ENCODE measurements at places on chromosomes 1 and 21.

- no peak overlapping the region for H3K27ac ChIP-seq
- no peaks in the 10 kb centered on the region for H3K4me1 ChIP-seq
- H3K4me3 ChIP-seq: no peak overlapping the region
- no peak for DNase-seq
- no peaks in the 10 kb centered on the region for H3K36me3 ChIP-seq
Observed at GRCh38 chr1:177091040-177091439, 73.5 kb downstream of the ASTN1 start.

DNA sequence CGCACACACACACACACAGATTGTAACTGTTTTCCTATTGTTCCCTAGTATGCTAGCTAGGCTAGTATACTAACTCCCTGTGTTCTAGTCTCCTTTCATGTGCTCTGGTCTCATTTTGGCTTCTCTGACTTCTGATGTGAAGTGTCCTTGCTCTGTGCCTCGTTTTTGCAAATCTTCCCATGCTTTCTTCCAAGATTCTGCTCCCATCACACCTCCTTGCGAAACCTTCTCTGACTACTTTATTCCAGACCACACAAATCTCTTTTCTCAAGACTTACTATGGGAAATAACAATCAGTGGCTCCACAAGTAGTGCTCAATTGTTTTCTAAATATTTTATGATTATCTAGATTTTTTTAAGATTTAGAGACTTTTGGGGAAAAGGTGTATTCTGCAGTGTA, 10.3 kb downstream of the PRRX1 start:
- peaks cover 4% of the 10 kb centered on the region for H3K27me3 ChIP-seq
- no peak for DNase-seq
- no peaks in the 10 kb centered on the region for H3K36me3 ChIP-seq
- H3K4me3 ChIP-seq: no peak overlapping the region
- no peak overlapping the region for H3K27ac ChIP-seq
- no peaks in the 10 kb centered on the region for H3K4me1 ChIP-seq

DNA sequence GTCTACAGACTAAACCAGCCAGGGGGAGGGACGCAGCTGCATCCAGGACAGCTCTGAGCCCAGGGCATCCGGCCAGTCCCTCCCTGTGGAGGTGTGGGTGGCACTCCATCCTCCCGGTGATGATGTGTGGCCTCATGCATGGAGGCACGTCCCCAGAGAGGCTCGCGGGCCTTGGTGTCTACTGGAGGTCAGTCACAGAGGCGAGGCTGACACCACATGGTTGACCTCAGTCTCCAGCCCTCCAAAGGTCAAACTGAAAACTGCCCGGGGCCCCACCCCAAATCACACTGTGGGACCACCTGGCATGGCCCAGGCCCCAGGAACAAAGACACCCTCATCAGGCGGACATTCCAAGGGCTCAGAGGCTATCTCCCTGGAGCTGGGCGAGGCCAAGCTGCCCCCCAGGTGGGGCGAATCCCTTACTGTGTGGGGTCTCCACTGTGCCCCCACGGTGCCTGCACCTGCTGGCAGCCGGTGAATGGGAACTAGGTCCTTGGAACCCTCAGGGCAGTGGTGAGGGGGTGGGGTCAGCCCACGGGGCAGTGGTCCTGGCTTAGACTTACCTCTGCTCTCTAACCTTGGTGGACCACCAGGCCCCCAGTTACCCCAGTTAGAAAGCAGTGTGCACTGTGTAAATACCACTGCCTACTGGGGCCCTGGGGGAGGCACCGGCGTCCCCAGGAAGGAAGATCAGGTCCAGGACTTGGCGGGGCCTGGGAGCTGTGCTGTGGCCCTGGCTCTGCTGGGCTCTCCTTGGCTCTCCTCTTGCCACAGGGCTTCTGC, 49.1 kb downstream of the TRPM2 start:
- H3K4me3 ChIP-seq: no peak overlapping the region
- no peak for DNase-seq
- H3K27ac ChIP-seq: no peak overlapping the region
- no peaks in the 10 kb centered on the region for H3K27me3 ChIP-seq
- no peaks in the 10 kb centered on the region for H3K4me1 ChIP-seq

DNA sequence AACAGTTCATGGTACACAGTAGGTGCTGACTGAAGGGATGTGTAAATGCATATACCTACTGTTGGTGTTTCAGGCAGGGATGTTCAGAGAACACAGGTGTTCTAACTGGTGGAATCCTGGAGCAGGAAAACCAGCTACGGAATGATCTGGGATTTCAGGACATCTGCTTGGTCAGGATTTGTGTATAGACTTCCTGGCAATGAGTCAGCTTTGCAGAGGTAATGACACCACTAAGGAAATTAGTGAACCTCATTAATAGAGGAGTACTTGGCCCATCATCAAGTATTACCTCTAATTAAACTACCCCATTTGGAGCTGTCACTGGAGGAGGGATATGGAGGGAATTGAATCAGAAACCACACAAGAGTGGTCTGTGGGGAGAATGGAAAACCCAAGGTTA, 7.3 kb downstream of the MRPL37 start:
- no peaks in the 10 kb centered on the region for H3K4me1 ChIP-seq
- H3K4me3 ChIP-seq: no peak overlapping the region
- H3K27ac ChIP-seq: no peak overlapping the region
- H3K27me3 ChIP-seq: no peaks in the 10 kb centered on the region
- H3K36me3 ChIP-seq: peaks cover 71% of the 10 kb centered on the region

DNA sequence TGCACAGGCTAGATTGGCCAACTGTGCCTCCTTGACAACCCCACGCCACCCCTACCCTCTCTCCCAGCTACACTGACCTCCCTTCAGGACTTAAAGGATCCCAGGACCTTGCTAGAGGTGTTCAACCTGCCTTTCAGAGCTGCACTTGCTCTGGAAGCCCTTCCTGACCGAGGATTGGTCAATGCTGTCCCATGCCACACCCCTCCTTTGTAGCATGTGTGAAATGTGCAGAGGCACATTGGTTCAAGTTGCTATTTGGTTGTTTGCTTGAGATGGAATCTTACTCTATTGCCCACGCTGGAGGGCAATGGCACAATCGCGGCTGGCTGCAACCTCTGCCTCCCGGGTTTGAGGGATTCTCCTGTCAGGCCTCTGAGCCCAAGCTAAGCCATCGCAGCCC, 21.8 kb downstream of the ACTA1 start:
- no peak for DNase-seq
- no peaks in the 10 kb centered on the region for H3K36me3 ChIP-seq
- H3K4me1 ChIP-seq: no peaks in the 10 kb centered on the region

GRCh38 chr1:27284425-27285273, 37.3 kb upstream of the TMEM222 start:
- no peak overlapping the region for H3K27ac ChIP-seq
- no peak overlapping the region for H3K4me3 ChIP-seq
- H3K4me1 ChIP-seq: no peaks in the 10 kb centered on the region
- peaks cover 11% of the 10 kb centered on the region for H3K36me3 ChIP-seq
- DNase-seq: peak; percentile 84

DNA sequence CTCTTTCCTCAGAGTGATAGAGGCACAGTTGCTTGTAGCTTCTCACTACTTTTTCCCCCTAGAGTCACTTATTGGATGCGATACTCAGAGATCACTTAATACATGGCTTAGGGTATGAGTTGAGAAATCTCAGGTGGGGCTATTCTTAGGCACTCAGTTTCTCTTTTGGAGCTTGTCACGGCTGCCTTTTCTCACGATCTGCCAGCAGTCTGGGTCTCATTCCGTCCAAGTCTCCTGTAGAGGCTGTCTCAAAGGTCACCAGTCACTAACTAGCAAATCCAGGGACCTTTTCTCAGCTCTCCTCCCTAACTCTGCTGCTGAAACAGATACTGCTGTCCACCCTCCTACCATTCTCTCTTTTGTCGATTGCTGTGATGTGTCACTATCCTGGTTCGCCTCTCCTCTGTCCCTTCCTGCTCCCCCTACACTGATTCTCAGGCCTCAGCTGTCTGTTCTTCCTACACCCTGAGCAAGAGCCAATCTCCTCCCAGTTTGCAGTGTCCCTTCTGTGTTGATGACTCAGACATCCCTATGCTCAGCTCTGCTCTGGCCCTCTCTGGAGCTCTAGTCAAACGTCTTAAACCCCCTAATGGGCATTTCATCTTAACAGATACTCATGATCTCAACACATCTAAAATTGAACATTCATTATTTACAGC, 12.4 kb downstream of the ATP1A2 start:
- DNase-seq: no peak
- H3K27ac ChIP-seq: no peak overlapping the region
- H3K4me1 ChIP-seq: no peaks in the 10 kb centered on the region
- H3K27me3 ChIP-seq: no peaks in the 10 kb centered on the region
- no peak overlapping the region for H3K4me3 ChIP-seq
- no peaks in the 10 kb centered on the region for H3K36me3 ChIP-seq

All from naive thymus-derived CD4-positive, alpha-beta T cell (primary cell).